ENCODE measurements at places on chromosomes 3 and 15. TPM values are rescaled to one million over a fixed set of nuclear protein-coding genes. Genes with fewer than 3 reads are reported as not detected.

Gene FSIP1
- 1.5 TPM for total RNA-seq

Gene VWA5B2
- total RNA-seq: not detected

Gene TRPM7
- 31.7 TPM for total RNA-seq

Gene PARP9
- total RNA-seq: 45.5 TPM

GRCh38 chr3:117010318-117010717, 300.7 kb downstream of the TUSC7 start:
- DNase-seq: no peak
- no peaks in the 10 kb centered on the region for H3K27me3 ChIP-seq
- H3K4me3 ChIP-seq: no peak overlapping the region
- H3K27ac ChIP-seq: no peak overlapping the region

DNA sequence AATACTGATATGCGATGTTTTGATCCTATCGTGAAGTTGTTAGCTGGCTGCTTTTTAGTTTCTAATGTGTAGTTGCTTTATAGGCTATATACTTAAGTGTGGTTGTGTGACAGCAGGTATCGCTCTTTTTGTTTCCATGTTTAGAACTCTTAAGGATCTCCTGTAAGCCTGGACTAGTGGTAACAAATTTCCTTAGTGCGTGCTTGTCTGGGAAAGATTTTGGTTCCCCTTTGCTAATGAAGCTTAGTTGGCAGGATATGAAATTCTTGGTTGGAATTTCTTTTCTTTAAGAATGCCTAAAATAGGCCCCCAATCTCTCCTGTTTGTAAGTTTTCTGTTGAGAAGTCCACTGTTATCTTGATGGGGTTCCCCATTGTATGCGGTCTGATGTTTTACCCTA, 173.6 kb downstream of the DOCK3 start:
- no peak for DNase-seq
- peaks cover 9% of the 10 kb centered on the region for H3K36me3 ChIP-seq
- no peaks in the 10 kb centered on the region for H3K4me1 ChIP-seq
- peaks cover 28% of the 10 kb centered on the region for H3K27me3 ChIP-seq

- H3K27me3 ChIP-seq: no peaks in the 10 kb centered on the region
- no peaks in the 10 kb centered on the region for H3K4me1 ChIP-seq
- no peak overlapping the region for H3K27ac ChIP-seq
- H3K4me3 ChIP-seq: no peak overlapping the region
These were observed 867.1 kb downstream of the NAALADL2 start for GRCh38 chr3:175726228-175726627.
